ENCODE measurements at places on chromosomes 5 and 9.

- no peak for DNase-seq
Observed at GRCh38 chr5:68347536-68347935, 132.0 kb downstream of the PIK3R1 start.

DNA sequence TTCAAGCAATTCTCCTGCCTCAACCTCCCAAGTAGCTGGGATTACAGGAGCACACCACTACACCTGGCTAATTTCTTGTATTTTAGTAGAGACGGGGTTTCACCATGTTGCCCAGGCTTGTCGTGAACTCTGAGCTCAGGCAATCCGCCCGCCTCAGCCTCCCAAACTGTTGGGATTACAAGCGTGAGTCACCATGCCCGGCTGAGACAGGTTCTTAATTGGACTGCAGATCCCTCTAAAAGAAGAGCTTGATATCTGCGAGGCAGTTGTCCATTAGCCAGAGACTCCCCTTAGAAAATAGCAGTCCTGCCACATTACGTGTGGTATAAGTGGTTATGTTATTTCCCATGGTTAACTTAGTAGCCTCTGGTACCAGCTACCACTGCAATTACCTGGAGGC, 46.6 kb upstream of the NPR3 start:
- no peak for DNase-seq

- DNase-seq = no peak
Observed at GRCh38 chr5:132487841-132488555, 2.6 kb downstream of the IRF1 start.

- no peak for DNase-seq
Observed at GRCh38 chr9:35914301-35914807, 5.1 kb downstream of the SPAAR start.

DNA sequence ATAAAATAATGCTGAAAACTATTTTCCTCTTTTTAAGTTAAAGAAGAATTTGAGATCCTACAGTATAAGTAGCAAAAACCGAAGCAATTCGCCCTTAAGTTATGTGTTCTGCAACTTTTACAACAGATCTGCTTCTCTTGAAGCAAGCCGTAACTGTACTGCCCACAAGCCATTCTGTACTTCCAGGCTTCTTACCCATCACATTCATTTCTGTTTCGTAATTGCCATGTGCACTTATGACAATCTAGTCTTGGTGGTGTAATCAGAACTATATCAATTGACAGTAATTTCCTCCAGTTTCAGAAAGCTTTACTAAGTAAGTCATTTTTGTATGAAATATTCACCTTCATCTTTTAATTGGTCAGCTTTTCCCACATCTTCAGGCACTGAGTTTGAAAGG, 13.8 kb downstream of the SGTB start:
- DNase-seq = peak; percentile 17

- DNase-seq = no peak
Observed at GRCh38 chr5:150181766-150182545, 7.9 kb upstream of the SLC6A7 start.

GRCh38 chr5:83972236-83972635, 251.6 kb upstream of the HAPLN1 start:
- peak; percentile 18 for DNase-seq

DNA sequence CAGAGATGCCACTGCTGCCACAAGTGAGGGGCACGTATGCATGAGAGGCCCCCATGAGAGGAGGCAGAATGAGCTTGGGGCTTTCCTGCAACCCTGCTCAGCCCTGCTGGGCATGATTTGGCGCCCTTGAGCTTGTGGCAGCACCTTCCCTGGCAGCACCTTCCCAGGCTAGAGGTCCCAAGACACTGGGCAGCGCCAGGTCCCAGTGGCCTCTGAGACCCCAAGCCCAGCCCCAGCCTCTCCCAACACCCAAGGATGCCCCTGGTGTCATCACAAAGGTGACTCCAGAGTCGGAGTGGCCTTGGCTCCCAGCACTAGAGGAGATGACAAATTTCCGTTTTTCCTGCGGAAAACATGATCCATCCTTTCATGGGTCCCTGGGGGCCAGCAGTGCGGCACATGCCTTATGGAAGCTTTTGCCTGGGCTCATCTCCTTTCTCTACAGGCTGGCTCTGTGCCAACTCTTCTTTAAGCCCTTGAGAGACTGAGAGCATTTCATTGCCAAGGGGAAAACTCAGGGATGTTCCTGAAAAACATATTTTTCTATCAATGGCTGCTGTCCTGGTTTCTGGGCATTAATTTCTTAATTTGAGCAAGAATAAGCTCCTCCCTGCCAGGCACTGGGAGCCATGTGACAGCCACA, 77.1 kb upstream of the ADAMTS2 start:
- DNase-seq = no peak

- no peak for DNase-seq
Observed at GRCh38 chr9:129677456-129677855, 12.0 kb downstream of the PRRX2 start.

- no peak for DNase-seq
Observed at GRCh38 chr9:102985162-102985895, 9.8 kb upstream of the CYLC2 start.

DNA sequence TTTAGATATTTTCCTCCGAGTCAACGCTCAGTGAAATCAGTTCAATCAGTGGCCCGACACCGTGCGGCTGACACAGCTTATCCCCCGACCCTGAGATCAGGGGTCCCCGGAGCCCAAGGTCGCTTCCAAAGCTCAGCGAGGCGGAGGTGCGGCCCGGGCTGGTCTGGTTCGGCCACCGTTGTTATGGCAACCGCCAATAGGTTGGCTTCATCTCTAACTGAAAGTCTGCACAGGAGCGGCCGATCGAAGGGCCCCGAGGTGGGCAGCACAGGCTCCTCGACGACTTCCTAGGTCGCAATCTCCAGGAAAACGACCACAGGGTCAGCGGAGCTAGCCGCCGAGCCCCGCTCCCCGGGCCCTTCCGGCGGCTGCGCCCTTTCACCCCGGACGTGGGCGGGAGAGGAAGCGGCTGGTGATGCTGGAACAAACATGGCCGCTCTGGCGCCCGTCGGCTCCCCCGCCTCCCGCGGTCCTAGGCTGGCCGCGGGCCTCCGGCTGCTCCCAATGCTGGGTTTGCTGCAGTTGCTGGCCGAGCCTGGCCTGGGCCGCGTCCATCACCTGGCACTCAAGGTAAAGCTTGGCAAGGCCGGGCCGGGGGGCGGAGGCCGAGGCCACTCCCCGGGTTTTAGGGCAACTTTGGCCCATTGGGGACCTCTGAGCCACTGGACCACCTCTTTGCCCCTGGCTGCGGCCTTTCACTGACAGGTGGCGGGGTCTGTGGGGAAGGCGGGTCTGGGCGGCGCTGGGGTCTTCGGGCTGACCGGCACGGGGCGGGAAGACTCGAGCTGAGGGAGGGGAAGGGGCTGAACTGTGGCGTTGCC, at the start of gene GPR107:
Gene GPR107 (plus strand): TSS at position 403 of the 821 bp plus-strand sequence. CDS start 27 bp downstream, at position 430.
- DNase-seq = peak; percentile 73

- DNase-seq = no peak
Observed at GRCh38 chr5:135223404-135223803, 175.6 kb downstream of the MACROH2A1 start.

DNA sequence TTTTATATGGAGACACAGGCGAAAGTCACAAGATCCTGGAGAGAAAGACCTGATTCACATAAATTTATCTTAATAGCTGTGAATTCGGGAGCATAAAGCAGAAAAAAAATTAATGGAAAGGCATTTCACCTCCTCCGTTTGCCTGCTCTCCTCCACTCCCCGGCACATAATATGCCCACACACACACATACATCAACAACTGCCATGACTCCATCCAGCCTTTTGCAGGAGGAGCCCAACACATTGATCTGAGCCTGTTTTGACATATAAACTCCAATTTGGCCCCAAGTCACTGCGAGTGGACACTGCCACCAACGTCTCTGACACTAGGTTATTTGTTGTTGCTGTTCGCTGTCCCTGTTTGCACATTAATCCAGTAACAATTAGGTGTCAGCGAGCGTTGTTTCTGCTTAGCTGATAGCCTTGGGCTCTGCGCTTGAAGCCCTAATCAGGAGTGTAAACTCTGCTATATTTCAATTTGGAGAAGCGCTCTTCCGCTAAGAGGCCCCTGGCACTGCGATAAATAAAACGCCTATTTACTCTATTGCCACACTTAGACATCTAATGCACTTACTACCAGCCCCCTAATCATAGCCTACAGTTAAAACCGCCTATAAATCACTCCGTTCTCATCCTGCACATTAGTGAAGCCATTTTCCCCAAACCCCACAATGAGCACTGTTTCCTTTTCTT, 195.8 kb upstream of the TBCA start:
- no peak for DNase-seq

DNA sequence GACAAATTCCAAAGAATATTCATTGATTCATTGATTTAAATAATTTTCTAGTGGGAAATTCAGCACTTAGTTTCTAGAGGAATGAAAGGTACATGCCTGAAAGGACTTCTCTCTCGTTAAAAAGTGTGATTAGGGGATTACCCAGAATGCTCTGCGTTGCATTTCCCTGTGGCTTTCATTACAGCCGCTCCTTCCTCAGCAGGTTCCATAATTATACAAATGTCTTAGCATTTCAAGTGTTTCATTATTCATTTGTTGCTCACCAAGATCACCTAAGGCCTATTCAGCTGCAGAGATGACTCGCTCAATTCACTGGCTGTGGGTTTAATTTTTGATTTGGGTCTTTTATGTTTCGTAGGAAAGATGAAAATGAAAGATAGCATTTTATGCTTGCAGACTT, 52.8 kb downstream of the SPATA31C2 start:
- no peak for DNase-seq

DNA sequence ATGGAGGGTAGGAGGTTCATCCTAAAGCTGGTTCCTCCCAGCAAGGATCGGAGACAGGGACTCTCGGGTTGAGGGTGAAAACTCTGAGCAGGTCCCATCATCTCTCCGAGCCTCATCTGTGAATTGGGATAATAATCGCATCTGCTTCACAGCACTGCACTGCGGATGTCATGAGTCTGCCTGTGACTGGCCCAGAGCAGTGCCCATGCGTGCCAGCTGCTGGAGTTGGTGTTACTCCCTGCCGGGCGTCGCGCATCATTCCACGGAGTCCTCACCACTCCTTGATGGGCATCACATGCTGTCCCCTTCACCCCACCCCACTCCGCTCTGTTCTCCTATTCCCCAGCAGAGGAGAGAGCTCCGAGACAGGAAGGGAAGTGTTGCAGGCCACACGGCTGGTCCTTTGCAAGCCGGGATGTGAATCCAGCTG, 35.1 kb upstream of the ORM1 start:
- no peak for DNase-seq

GRCh38 chr5:143428738-143429420, 25.4 kb upstream of the NR3C1 start:
- DNase-seq = no peak

DNA sequence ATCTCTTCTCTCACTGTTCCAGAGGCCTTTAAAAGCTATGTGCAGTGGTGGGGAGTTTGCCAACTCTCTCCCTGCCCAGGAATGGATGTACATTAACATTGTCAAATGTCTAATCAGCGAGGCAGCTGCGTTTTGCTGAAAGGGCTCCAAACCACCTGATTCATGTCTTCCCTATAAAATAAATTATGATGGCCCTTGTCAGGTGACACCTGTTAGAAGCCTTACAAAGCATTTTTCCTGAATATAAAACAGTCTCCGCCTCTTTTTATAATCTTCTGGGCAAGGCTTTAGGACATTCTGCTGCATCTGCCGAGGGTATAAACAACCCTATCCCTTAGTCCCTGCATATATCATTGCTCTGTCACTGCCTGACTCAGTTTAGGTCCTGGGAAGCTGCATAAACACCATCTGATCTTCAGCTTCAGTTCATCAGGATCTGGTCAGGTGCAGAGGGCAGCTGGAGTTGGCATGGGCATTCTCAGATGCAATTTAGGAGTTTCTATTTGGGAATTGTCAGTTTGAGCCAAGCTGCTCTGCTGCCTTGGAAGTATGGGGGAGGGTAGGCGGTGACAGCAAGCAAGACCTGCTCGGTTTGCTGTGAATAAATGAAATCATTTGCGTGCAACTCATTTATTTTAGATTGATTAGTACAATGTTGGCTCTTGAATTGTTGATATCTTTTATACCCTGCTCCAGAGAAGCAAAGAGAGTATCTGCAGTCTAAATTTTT, 103.5 kb downstream of the ACER2 start:
- no peak for DNase-seq

DNA sequence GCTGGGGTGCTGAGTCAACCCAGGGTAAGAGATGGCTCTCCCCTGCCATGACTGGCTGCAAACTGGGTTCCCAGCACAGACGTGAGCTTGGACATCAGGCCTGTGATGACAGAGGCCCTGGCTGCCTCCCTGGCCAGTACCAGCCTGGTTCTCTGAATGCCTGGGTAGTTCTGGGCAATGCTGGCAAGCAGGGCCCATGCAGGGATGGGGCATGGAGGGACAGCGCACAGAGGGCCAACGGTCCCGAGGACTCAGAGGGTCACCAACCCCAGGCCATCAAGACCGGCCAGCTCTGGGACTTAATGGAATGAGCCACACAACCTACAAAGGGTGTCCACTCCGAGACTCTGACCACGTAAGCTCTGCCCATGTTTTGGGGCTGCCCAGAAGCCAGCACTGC, 241.4 kb downstream of the FSTL4 start:
- no peak for DNase-seq

GRCh38 chr5:27748847-27749246, 710.5 kb upstream of the CDH9 start:
- DNase-seq = no peak

DNA sequence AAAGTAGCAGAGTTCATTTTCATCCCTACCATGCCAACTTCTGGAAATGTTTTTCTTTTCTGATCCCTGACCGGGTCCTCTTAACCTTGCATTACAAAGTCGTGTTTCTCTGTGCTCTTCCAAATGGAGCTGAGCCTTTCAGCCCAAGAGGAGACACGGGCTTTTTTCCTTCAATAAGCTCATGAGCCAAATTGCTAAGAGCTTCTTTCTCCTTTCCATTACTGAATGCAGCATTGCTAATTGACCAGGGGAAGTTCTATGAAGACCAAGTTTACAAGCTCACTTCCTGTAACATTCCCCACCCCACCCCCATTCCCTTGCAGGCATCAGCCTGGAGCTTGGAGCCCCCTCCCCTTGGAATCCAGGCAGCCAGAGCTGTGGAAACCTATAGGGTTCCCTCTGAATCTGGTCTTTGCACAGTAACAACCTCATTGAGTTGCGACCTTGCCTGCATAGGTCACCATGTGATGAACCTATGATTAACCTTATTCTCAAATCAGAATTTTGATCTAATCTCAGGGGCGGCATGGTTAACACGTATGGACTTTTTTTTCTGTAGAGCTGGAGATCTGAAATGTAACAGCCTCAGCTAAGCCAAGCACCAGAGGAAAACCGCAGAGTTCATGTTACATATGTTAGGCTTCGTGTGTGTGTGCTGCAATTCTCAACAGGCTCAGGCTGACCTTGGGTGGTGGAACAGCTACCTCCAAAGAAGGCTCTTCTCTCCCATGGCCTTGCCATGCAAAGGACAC, 395.7 kb upstream of the ZNF462 start:
- no peak for DNase-seq

DNA sequence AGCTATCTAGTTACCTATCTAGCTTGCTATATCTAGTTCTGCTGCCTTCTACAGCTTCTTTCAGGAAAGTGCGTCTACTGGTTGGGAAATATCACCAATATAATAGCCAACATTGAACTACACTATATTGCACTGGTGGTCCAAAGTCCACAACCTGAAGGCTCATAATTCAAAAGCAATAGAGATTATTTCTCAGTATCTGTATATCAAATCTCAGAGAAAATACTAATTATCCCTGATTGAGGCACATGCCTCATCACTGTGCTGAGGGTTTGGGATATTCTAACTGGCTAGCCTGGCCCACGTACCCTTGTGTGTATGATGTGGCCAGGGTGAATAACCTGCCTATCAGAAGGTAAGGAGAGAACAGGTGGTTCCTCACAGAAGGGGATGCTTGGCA, 53.8 kb downstream of the SH3RF2 start:
- DNase-seq = no peak

All from fibroblast of villous mesenchyme (primary cell).